ENCODE measurements at places on chromosomes 1 and 21.

DNA sequence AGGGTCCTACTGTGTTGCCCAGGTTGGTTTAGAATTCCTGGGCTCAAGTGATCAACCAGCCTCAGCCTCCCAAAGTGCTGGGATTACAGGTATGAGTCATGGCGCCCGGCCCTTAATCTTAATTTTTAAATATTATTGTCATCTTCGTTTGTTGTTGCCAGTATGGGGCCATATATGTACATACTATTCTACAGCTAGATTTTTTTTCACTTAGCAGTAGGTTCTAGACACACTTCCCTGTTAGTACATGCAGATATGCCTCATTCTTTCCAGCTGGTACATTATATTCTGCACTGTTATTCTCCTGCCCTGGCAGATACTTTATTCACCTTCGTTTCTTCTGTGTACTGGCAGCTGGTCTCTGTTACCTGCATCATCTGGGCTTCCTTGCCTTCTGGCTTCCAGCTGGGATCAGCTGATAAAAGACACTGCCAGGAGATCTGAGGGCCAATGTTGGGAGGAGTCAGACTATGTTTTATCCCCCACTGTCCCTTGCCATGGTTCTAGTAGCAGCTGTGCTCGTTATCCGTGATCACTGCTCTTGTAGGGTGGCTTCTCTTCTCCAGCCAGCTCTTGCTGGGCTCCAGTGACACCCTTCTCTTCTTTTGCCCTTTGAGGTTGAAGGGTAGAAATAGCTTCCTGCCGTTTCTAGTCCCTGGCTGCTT is 24.7 kb downstream of the ST3GAL3 start:
- DNase-seq: no peak

DNA sequence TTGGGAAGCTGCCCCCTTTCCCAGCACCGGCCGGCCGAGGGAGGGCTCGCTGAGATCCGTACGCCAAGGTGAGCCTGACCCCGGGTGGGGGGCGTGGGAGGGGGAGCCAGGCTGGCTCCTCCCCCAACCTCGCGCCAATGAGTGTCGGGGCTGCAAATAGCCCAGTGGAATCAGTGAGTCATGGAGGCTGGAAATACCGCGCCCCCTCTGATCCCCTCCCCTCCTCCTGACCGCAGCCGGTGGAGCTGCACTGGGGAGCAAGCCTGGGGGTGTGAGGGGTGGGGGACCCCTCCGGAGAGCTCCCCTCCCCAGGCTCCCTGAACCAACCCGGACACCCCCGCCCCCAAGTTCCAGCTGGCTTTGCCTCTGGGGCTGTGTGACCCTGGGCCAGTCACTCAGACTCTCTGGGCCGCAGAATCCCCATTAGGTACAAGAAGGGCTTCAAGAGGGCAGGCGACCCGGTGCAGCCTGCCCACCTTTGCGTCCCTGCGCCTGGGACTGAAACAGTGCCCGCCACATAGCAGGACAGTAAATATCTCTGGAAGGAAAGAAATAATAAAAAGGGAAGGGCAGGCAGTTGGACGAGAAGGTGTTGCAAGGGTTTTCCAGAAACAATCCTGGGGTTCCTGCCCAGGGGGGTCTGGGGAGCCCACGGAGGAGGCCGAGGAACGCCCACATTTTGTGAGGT is 4.5 kb downstream of the HSPB7 start:
- DNase-seq: peak; percentile 50

GRCh38 chr1:33182896-33183295 is 1.1 kb upstream of the TRIM62 start:
- DNase-seq: no peak

DNA sequence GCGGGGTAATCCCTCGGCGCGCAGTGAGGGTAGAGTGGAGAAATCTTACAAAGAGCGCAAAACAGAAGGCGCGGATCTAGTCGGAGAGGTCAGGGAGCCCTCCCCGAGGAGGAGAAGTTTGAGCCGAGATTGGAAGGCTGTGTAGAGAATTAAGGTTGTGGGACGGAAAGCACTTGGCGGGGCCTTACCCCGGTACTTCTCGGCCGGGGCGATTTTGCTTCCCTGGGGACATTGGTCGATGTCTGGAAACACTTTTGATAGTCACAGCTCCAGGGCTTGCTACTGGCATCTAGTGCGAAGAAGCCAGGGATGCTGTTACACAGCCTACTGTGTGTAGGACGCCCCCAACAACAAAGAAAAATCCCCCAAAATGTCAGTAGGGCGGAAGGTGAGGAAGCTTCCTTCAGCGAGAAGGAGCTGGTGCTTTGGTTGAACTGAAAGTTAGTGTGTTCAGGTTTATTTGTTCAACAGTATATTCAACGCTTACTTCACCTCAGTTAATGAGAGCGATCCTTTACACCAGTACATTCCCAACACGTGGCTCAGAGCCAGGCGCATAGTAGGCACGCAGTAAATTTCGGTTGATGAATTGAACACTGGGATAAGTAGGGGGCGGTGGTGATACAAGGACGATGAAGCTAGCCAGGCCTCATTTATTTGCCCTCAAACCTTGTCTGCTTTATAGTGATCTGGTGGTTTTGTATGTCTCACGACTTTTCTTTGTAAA is 807 bp downstream of the CEP85 start:
- no peak for DNase-seq

DNA sequence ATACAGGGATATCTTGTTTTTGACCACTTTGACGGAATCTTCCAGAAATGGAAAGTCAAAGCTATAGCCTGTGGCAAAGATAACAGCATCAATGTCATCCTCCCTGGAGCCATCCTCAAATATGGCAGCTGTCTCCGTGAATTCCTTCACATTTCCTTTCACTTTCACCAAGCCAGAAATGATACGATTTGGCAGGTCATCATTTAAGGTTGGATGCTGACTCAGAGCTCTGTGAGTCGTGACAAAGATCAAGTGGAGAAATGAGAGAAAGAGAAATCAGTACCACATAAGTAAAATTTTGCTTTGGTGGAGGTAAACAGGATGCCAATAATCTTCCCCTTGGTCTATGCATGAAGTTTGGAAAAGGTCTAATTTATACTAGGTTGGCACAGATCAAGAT is 23.9 kb downstream of the FMO5 start:
- no peak for DNase-seq

GRCh38 chr1:191151321-191151807 is 673.7 kb upstream of the BRINP3 start:
- no peak for DNase-seq

GRCh38 chr1:196649990-196650389 is 1.9 kb upstream of the CFH start:
- no peak for DNase-seq

- DNase-seq: no peak
Observed at GRCh38 chr1:10706376-10706913, 90.0 kb downstream of the CASZ1 start.

- DNase-seq: no peak
Observed at GRCh38 chr1:63775418-63776127, 1.8 kb downstream of the ROR1 start.

GRCh38 chr1:94408104-94408830 is 9.9 kb upstream of the ABCD3 start:
- no peak for DNase-seq

GRCh38 chr1:239982762-239983161 is 108.9 kb upstream of the FMN2 start:
- DNase-seq: no peak

DNA sequence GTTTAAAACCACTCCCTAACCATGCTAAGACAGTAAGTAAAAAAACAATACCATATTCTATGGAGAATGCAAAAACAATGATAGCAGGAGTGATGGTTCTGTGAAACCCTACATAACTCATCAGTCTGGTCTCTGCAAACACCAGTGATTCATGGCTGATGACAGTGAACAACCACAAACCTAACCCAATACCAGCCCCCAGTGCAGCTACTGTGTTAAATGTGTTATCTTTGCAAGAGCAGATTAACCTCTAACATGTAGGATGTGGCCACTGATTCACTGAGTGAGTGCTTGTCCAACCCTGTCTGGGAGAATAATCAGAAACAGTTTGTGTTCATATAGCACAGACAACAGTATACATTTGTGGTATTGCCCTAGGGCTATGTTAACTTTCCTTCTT is 100.2 kb upstream of the COG2 start:
- no peak for DNase-seq

DNA sequence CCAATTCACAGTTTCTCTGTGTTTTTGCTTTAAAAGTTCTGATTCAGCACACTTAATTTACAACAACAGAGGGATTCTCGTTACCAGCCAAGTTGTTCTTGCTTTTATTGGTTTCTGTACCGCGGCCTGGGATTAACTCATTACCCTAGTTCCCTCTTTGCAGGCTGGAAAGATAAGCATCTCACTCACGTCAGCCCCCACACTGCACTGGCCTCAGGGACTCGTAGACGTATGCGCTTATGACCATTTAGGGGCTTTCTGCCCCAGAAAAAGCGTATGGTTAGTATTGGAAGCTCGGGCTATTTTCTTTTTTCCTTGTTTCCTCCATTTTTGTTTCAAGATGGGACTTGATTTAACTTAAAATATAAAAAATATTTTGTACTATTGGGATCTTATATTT is 76.0 kb downstream of the POFUT2 start:
- DNase-seq: no peak

DNA sequence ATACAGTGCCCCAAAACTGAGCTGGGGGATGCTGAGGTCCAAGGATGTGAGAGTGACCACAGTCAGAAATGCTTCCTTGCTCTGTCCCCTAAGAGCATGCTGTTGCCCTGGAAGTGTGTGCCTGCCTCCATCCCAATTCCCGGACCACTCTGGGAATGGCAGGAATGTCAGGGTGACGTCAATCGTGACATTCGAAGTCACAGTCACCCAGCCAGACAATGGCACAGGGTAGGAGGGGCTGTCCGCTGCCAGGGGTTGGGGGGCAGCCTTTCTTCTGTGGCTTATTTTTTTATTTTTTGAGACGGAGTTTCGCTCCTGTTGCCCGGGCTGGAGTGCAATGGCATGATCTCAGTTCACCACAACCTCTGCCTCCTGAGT is 22.3 kb downstream of the MEF2D start:
- no peak for DNase-seq

- no peak for DNase-seq
Observed at GRCh38 chr1:33738536-33738935, 125.3 kb upstream of the HMGB4 start.

DNA sequence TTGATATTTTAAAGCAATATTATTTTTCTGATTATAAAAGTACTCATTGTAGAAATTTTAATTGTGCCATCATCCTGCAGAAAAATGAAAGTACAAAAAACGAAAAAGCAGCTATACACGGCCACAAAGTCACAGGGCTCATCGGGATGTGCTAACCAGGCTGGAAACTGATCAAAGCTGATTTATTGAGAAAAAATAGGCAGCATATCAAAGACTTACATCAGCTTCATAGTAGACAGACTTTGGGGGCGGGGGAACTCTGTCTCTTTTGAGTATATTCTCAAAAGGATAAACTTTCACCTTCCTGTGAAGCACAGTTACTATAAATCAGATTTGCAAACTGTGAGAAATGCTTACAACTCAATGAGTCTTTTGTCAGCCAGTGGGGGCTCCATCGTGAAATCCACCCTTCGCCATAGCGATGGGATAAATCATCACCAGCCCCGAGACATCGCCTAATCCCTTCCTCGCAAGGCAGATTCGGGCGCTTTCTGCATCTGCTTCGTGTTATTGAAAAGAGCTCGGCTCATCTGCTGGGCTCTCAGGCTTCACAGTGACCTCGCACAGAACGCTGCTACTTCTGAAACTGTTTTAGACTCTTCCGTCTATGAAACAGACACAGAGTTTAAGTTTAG is 69.2 kb upstream of the ERG start:
- no peak for DNase-seq

- DNase-seq: no peak
Observed at GRCh38 chr1:110243146-110243545, 33.0 kb downstream of the KCNC4 start.

GRCh38 chr1:208007938-208008342 is 97.0 kb upstream of the CD34 start:
- no peak for DNase-seq

GRCh38 chr1:8011016-8011415 is 15.1 kb downstream of the ERRFI1 start:
- DNase-seq: no peak

GRCh38 chr1:247475793-247476192 is 17.9 kb upstream of the OR2B11 start:
- no peak for DNase-seq

- no peak for DNase-seq
Observed at GRCh38 chr1:24932725-24933294, 2.7 kb upstream of the RUNX3 start.

- DNase-seq: no peak
Observed at GRCh38 chr1:48697066-48697707, 79.5 kb downstream of the BEND5 start.

GRCh38 chr1:202888221-202888530 is 773 bp downstream of the RABIF start:
- no peak for DNase-seq

DNA sequence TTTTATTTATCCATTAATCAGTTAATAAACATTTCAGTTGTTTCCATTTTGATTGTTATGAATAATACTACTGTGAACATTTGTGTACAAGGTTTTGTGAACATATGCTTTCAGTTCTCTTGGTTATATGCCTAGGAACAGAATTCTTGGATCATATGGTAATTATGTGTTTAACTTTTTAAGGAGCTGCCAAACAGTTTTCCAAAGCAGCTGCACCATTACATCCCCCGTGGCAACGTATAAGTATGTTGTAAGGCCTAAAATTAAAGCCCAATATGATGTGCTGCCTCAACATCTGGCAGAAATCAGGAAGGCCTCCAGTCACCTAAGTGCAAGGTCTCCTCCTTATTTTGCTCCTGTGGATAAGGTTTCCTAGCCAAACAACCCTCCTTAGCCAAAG is 235.6 kb upstream of the CACYBP start:
- no peak for DNase-seq

- DNase-seq: peak; percentile 75
Observed at GRCh38 chr1:36397378-36398230, at the start of gene LSM10. Gene LSM10 (minus strand): TSS chr1:36397908. CDS start chr1:36394129, 3,779 bp downstream.

All from stimulated activated CD8-positive, alpha-beta memory T cell treated with anti-CD3 and anti-CD28 coated beads, Interleukin-15, amount 100 ng/mL, for 4 hours (primary cell).